ENCODE measurements at places on chromosomes 3 and 15. TPM values are rescaled to one million over a fixed set of nuclear protein-coding genes. Genes with fewer than 3 reads are reported as not detected.

DNA sequence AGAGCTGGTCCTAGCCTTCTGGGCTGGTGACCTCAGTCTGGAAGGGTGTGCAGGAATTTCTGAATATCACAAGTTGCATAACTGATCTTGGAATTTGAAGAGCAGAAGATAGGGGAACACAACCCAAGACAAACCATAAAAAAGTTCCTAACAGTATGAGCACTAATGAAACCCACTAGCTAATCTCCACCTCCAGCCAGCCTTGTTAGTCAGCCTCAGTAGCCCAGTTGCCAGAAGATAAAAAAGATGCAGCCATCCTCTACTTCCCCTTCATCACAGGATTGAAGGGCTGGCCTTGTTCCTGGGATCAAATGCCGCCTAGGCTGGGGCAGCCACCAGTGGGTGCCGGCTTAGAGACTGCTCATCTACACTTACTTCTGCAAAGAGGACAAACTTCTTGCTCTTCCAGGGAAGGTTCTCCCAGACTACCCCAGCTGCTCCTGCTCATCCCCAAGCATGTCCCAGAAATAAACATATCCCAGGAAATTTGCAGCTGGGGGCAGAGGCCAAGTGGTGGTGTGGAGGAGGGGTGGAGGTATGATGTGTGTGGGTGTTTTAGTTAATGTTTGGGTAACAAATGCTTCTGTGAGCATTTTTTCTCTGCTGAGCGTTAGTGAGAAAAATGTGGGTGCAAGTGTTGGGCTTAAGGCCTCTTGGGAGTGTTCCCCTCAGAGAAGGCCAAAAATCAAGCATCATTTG, 9.2 kb upstream of the ITGA11 start:
- DNase-seq: no peak
- H3K27ac ChIP-seq: no peak overlapping the region
- H3K27me3 ChIP-seq: no peaks in the 10 kb centered on the region

DNA sequence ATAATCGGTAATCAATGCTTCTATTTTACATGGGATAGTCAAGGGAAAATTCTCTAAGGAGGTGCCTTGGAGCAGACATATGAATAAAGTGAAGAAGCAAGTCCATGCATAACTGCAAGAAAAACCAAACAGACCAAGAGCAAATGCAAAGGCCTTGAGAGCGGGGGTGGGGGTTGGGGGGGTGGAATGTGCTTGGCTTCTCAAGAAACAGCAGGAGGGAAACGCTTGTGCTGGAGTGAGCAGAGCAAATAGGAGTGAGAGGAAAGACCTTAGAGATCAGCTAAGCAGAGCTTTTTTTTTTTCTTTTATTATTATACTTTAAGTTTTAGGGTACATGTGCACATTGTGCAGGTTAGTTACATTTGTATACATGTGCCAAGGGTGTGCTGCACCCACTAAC, 260.8 kb downstream of the ARPP21 start:
- H3K27ac ChIP-seq: no peak overlapping the region
- no peak for DNase-seq
- H3K27me3 ChIP-seq: no peaks in the 10 kb centered on the region
- no peak overlapping the region for H3K4me3 ChIP-seq

The ACP3 gene
- 2.3 TPM for total RNA-seq

DNA sequence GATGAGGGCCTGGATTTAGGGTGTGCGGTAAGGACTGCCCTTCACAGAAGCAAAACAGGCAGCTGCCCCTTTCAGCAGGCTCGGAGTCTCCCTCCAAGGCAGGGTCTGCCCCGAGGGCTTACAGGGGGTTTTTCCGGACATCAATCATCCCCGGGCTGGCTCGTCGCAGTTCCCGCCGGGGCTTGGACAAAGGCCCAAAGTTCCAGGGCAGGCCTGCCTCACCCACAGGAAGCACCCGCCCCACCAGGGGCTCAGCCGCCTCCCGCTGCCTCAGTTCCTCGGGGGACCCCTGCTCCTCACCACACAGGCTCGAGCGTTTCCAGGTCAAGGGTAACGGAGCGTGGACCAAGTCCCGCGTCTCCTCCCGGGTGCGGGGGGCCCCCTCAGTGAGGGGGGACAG, 27.0 kb downstream of the KIF7 start:
- no peak for DNase-seq
- no peaks in the 10 kb centered on the region for H3K27me3 ChIP-seq
- no peaks in the 10 kb centered on the region for H3K4me1 ChIP-seq
- no peak overlapping the region for H3K27ac ChIP-seq

DNA sequence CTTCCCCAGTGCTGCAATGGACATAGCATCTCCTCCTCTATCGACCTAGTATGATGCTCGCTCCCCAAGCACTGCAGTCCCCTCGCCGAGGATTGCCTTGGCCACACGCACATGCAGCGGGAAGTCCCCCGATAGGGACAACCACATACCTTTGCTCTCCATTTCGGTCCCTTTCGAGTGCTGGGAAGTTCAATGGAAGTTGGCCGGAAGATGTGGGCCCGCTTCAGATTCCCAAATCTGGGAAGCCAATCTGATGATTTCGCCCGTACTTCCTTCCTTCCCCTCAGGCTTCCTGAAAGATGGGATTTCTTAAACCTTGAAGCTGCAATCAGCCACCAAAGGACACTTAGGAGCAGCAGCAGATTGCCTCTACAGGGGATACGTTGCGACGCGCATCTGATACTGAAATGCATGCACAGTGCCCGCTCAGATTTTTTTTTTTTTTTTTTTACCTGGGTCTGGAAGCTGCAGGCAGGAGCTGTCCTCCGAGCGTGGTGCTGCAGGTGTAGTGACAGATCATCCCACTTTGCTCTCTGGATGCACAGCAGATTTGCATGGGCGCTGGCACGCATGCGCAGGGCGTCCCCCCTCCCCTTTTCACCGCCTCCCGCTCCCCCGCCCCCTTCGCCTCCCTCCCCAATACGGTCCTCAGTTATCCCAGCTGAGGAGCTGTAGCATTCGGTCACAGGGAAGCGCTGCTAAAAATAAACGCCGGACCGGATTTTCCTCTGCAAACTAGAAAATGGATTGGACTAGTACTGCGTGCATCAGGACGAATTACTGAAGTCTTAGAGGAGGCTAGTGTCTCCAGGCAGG, at the start of gene FGF12:
Gene FGF12 (minus strand): TSS at position 510 of the 816 bp plus-strand sequence.
- H3K27ac ChIP-seq: no peak within 1 kb of the TSS
- H3K27me3 ChIP-seq: no peaks in the 10 kb centered on the region
- H3K4me1 ChIP-seq: no peaks in the 10 kb centered on the region
- no peaks in the 10 kb centered on the region for H3K36me3 ChIP-seq

- no peak overlapping the region for H3K27ac ChIP-seq
- no peak for DNase-seq
- H3K27me3 ChIP-seq: no peaks in the 10 kb centered on the region
- no peak overlapping the region for H3K4me3 ChIP-seq
Measured at GRCh38 chr3:87993566-87993965, 65.2 kb downstream of the CGGBP1 start.
